Activated CD4-positive, alpha-beta T cell treated with anti-CD3 and anti-CD28 coated beads for 48 hours (primary cell): ENCODE measurements at places on chromosomes 7 and 10.

DNA sequence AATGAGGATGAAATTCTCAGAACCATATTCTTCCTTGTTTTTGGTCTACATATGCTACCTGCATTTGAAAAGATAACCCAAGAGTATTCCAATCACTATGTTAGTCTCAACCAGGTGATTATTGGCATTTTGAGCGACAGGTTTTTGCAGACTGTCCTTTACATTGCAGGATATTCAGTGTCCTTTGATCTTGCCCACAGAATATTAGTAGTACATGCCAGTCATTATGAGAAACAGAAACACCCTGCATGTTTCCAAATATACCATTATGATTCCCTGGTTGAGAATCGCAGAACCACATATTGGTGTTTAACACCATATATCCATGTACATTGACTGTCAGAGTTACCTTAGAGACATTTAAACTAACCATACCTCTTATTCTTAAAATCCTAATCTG lies 30.6 kb downstream of the TMEM243 start:
- no peak for DNase-seq

DNA sequence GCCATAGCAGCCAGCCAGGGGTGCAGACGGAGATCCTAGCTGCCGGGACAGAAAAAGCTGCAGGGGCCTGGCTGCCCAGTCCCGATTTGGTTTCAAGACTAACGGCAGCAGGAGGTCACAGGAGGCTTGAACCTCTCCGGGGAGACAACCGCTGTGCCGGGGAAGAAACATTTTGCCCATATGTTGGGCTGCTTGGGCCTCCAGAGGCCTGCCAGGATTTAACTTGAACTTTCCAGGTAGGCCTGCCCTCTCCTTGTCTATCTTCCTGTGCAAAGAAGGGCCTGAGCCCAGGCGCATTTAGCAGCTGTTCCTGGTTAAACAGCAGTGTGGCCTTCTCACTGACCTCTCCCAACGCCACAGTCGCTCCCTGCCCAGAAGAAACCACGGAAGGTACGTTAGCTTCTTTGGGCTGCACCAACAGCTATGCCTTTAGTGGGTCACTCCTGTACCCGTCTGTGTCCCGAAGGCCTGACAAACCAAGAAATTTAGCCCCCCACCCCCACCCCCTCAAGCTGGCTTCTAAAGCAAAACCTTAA lies 17.1 kb upstream of the PTF1A start:
- DNase-seq: no peak

DNA sequence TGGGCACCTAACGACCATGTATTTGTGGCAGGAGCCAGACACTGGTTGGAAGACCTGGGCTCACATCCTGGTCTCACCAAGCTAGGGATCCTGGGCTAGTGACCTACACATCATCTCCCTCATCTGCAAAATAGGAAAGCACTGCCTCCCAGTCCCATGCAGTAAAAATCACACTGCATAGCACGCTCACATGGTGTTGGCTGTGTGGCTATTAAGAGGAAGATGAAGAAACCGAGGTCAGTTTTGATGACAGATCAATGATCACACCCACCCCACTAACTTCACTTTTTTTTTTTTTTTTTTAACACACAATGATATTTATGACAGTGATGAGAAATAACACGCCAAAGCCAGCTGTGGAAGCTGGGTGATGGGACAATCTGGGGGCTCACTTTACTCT lies 146.5 kb downstream of the RNF216 start:
- DNase-seq: no peak

DNA sequence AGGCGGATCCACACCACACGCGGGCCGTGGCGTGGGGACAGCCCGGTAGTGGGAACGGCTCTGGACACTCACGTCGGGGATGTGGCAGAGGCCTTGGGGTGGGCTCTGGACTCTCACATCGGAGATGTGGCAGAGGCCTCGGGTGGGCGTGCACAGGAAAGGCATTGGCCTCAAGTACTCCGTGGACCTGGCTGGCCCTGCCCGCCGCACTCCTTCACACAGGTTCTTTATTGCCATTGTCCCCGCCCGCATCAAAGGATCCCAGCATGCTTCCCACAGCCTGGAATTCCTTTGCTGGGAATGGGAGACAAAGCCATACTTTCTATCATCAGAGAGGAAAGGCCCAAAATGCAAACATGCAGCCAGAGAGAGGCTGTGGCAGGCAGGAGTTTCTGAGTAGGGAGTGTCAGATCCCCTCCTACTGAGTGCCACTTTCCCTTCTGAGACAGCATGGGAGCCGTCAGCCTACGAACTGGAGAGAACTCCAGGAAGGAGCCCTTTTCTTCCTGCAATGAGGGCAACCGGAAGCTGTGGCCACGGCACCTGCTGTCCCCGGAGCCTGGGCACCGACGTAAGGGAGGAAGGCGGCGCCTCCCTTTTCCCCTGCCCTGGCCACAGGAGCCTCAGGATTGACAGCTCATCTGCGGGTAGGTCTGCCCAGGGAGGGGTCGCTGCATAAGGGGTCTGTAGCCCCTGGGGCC lies 51.5 kb downstream of the RBM17 start:
- peak; percentile 50 for DNase-seq

GRCh38 chr7:126700807-126701604 lies 551.7 kb downstream of the GRM8 start:
- DNase-seq: peak; percentile 70

DNA sequence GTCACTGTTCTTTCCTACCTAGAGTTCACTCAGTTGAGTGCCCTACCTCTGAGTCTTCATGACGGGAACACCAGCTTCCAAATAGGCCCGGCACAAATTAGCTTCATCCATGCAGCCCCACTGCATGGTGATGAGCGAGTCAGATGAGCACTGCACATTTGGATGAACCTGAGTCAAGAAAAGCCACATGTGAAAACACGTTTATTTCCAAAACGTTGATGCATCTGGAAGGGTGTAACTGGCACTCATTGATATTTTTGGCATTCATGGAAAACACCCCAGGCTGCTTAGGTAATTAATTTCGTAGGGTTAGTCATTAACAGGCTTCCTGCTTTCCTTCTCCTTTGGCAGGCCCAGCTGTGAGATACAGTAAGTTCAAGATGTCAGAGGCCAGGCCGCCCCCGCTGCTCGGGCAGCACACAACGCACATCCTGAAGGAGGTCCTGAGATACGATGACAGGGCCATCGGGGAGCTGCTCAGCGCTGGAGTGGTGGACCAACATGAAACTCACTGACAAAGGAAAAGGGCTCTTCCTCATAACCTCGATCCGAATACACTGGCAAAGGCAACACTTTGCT lies 725.2 kb downstream of the SUGCT start:
- no peak for DNase-seq

DNA sequence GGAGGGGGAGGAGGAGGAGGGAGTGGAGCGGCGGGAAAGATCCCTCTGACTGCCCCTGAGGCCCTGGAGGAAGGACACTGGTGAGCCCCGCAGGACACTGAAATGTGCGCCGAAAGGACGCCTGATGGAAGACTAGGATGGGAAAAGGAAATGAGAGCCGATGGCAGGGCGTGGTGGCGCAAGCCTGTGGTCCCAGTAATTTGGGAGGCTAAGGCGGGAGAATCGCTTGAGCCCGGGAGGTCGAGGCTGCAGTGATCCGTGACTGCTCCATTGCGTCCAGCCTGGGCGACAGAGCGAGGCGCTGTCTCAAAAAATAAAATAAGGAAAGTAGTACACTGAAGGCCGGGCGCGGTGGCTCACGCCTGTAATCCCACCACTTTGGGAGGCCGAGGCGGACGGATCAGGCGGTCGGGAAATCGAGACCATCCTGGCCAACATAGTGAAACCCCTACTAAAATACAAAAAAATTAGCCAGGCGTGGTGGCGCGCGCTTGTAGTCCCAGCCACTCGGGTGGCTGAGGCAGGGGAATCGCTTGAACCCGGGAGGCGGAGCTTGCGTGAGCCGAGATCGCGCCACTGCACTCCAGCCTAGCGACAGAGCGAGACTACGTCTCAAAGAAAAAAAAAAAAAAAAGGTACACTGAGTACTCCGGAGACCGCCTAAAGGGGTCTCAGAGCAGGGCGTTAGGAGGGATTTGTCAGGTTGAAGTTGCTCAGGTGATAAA lies 561 bp upstream of the HNRNPF start:
- peak; percentile 84 for DNase-seq

GRCh38 chr10:131682271-131682962 lies 218.4 kb upstream of the PPP2R2D start:
- no peak for DNase-seq

GRCh38 chr10:102399217-102400021 lies 3.9 kb downstream of the NFKB2 start:
- peak; percentile 92 for DNase-seq

GRCh38 chr10:4609251-4609650 lies 216.8 kb upstream of the AKR1E2 start:
- no peak for DNase-seq

DNA sequence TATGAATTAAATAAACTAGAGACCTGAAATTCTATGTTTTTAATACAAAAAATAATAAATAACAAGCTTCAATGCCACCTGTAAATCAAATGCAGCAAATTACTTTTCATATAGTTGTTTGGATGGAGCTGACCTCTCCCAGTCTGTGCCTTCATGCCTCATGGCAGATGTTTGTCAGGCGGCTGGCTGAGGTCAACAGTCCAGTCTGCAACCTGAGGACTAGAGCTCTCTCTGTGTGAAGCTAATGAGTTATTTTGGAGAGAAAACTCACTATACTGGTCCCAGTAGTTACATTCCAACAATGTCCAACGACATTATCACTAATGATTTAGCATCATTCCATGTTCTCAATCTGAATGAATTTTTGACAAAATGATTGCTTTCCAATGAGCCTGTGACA lies 746.2 kb upstream of the POM121L12 start:
- DNase-seq: no peak

DNA sequence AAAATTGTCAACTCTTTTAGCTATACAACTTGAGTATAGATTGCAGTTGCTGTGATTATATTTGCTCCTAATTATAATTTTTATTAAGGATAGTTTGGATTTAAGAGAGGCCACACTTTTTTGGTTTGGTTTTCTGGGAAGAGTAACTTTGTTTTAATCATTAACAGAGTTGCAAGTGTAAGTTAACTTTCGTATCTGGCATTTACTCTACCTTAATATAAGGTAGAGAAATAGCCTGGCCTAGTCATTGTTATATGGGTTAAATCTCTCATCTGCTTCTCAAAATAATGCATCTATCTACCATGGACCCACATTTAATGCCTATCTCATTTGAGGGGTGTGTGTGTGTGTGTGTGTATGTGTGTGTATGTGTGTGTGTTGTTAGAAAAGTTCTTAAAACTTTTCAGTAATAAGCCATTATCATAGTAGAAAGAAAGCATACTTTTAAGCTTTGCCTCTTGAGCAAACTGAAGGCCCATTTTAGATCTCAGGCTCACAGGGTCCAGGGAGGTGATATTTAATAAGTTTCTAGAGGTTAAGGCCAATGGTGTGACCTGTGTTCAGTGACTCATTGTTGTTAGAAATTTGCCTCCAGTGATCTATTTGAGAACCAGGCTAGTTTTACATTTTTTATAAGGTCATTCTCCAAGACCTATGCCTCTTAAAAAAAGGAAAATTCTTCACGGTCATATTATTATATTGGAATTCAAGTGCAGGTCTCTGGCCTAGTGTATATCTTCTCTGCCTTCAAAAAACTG lies 10.9 kb upstream of the TEX47 start:
- no peak for DNase-seq

DNA sequence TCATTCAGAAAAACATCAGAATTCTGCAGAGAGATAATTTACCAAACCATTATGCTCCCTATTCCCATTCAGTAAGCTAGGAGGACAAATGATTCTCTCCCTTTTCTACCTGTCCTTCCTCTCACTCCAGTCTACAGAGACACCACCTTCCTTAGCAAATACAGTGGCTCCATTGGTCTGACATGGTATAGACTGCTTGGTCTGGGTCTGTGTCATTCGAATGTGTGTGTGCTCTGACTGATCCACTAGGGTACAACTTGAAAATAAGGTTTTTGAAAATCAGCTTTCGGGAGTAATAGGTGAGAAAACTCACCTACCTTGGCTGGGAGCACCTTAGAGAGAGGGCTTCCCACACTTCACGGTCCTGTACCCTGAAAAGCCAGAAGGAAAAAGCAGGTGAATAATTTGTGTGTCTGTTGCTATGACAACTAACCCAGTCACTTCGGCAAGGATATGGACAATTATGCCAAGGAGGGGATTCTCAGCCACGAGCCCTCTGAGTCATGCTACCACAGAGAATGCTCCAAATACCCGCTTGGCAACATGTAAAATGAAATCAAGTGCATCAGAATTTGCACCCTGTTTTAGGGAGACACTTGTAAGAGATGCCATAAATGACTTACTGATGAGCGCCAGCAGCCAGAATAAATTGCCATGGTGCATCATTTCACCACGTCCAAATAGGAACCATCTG lies 114.5 kb upstream of the PRKCQ start:
- DNase-seq: peak; percentile 33

DNA sequence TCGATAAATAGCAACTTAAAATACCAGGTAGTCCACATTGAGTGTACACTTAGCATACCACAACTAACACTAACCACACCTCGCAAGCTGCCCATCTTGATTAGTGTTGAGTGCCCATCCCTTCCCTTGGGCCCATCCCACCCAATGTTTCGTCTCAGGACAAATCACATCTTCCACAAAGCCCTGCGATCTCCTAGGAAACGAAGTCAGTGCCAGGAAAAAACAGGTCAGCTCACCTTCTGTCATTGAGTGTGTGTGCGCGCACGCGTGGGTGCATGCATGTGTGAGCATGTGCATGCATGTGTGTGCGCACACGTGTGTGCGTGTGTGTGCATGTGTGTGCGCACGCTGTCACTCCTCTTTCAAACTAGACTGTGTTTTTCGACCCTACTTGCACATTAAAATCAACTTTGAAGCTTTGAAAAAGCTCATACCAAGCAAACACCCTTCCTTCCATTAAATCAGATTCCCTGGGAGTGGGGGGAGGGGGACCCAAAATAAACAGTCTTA lies 48.8 kb upstream of the OPALIN start:
- DNase-seq: no peak

DNA sequence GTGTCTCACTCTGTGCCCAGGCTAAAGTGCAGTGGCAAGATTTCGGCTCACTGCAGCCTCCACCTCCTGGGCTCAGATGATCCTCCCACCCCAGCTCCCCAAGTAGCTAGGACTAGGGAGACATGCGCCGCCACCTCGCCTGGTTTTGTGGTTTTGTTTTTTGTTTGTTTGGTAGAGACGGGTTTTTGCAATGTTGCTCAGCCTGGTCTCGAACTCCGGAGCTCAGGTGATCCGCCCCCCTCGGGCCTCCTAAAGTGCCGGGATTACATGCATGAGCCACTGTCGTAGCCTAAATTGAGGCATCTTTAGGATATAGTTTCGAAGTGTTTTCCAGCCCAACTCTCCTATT lies 781 bp downstream of the ZNF727 start:
- no peak for DNase-seq

GRCh38 chr10:63464402-63465292 lies 1.1 kb downstream of the JMJD1C start:
- no peak for DNase-seq

GRCh38 chr7:35748371-35748770 lies 52.5 kb upstream of the SEPTIN7 start:
- no peak for DNase-seq

DNA sequence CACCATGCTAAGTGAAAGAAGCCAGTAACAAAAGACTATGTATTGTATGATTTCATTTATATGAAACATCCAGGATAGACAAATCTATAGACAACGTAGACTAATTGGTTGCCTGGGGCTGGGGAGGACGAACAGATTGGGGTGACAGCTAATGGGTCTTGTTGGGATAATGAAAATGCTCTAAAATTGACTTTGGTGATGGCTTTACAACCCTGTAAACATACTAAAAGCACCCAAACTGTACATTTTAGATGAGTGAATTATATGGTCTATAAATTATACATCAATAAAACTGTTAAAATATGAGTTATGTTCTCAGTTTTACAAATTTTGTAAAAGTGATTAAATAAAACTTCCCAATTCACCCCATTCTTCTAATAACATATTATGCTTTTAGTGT lies 261.5 kb downstream of the ELMO1 start:
- DNase-seq: no peak
